Activated CD8-positive, alpha-beta T cell treated with anti-CD3 and anti-CD28 coated beads for 36 hours (primary cell): ENCODE measurements at places on chromosomes 16 and 17. TPM values are rescaled to one million over a fixed set of nuclear protein-coding genes. Genes with fewer than 3 reads are reported as not detected.

GRCh38 chr17:8151641-8152111, 528 bp downstream of the PER1 start:
- peak; percentile 66 for DNase-seq

DNA sequence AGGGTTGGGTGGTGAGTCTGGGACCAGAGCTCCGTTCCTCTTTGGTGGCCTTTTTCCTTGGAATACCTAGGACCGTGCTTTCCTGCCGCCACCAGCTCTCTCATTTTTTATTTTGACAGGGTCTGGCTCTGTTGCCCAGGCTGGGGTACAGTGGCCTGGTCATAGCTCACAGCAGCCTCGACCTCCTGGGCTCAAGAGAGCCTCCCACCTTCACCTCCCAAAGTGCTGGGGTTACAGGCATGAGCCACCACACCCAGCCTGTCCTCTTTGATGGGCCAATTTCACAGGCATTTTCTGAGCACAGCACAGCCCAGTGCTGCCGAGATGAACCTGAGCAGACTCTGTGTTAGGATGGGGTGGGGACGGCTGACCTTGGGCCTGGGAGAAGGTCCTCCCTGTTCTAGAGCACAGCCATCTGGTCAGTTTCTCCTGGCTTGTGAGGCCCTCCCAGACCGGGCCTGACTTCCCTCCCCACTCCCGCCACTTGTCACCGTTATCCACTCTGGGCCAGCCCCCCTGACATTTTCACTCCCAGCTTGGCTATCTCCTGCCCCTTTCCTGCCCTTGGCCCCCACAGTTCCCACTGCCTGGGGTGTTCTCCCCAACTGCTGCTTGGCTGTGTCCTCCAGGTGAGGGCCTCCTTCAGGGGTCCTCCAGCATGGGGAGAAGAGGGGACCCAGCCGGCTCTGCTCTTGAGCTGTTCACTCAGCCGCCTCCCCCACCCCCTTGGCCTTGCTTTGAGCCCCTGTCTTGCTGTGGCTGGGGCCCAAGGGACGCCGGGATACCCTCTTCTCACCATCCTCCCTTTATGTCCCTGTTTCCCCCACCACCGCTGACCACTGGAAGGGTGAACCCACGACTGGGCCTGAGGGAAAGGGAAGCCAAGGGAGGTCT, 5.0 kb downstream of the ADCY7 start:
- DNase-seq = no peak

The TMED6 gene
- 2.2 TPM for total RNA-seq

DNA sequence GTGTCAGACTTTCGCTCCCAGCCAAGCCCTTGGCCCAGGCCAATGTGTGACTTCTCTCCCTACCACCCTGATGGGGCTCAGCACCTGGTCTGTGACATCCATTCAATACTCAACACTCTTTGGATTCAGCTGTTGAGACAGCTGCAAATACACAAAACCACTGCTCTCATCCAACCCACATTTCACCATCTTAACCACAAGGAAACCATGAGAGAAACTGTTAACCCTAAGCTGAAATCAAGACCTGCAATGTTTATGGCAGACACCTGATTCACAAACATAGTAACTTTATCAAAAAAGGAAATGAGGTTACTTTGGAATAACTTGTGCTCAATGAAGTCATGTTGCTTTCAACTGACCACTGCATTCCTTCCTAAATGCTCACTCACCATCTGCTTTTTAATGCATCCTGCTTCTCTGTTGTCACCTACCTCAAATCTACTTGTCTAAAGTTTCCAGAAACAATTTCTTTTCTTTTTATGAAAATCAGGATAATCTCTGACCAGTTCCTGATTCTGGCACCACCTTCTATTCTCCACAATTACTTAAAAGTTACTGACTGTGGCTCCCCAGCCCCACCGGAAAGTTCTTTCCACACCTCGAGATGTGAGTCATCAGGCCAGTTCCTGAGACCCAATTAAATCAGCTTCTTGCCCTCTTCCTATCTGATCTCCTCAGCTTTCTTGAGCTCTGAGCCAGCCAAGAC, 88.2 kb downstream of the NOG start:
- DNase-seq = peak; percentile 54
